Activated CD4-positive, alpha-beta T cell treated with anti-CD3 and anti-CD28 coated beads, Interleukin-2, amount 50 U/mL, for 4 hours (primary cell): ENCODE measurements at places on chromosomes 16 and 17.

DNA sequence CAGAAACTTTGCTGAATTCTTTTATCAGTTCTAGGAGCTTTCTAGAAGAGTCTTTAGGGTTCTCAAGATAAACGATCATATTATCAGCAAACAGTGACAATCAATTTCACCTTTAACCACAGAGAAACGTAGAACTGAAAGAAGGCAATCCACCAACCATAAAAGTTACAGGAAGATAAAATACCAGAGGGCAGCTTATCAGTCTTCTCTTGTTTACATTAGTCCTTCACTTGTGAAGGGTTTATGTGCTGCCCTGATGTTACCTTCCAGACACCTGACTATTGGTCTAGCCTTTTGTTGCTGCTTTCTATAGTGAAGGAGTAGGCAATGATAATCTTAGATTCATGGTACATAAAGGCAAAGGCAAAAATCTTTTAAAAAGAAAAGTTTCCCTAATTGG is 73.2 kb upstream of the EFCAB3 start:
- DNase-seq, result no peak

- no peak for DNase-seq
Observed at GRCh38 chr17:39146273-39146672, 5.2 kb downstream of the PLXDC1 start.

DNA sequence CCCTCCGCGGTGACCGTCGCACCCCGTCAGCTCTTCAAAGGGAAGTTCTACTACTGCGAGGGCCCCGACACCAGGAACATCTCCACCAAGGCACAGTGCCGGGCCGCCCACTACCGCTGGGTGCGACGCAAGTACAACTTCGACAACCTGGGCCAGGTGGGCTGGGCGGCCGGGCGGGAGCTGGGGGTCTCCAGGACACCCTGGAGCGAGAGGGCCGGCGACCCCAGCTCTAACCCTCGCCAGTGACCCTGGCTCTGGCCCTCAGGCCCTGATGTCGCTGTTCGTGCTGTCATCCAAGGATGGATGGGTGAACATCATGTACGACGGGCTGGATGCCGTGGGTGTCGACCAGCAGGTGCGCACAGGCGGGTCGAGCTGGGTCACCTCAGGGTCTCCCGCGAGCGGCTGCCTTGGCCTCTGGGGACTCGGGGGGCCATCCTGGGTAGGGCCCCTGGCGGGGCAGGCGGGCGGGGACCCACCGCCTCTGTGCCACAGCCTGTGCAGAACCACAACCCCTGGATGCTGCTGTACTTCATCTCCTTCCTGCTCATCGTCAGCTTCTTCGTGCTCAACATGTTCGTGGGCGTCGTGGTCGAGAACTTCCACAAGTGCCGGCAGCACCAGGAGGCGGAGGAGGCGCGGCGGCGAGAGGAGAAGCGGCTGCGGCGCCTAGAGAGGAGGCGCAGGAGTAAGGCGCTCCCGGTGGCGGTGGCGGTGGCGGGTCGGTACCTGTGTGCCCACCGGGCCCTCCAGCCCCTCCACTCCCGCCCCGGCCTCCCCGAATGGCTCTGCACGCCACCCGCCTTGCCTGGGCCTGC is 13.4 kb downstream of the TPSG1 start:
- no peak for DNase-seq

GRCh38 chr16:3816326-3816725 is 64.2 kb downstream of the CREBBP start:
- DNase-seq, result no peak

GRCh38 chr17:17395246-17395802 is 81.5 kb upstream of the MED9 start:
- DNase-seq, result no peak

- DNase-seq, result no peak
Observed at GRCh38 chr17:76085731-76086366, 6.9 kb downstream of the ZACN start.

DNA sequence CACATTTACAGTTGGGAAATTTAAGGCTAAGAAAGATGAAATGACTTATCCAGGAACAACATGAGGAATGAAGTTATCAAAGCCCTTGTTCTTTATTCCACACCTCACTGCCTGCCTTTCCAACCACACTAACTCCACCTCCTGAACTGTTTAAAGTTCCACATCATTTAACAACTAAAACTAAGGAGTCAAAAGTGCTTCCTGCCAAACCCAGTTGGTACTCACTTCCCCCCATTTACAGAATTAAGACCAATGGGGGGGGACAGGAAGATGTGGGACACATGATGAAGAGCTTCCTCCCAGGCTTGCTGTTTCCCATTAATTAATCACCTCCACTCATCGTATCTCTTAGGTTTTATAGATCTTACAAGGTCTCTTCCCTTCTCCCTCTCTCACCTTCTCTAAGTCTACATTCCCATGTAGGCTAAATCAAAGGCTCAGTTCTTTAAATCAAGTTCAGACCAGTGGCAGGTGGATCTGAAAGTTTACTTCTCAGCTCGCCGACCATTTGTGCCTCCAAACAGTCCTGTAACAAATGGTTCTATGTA is 19.2 kb upstream of the TMEM101 start:
- no peak for DNase-seq

DNA sequence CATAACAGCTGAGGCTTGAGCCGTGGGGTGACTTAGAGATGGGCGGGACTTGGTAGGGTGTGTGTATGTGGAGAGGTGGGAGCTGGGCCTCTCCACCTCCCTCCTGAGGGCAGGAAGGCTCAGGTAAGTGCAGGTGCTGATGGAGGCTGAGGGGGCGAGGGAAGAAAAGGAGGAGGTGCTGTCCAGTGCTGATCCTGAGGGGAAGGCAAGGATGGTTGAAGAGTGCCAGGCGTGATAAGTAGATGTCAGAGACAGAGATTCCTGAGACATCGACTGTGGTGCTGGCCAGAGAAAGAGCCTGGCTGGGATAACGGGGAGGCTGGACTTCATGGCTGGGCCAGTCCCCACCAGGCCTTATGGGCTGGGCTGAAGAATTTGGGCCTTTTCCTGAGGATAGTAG is 159.1 kb downstream of the SDK2 start:
- DNase-seq, result no peak

DNA sequence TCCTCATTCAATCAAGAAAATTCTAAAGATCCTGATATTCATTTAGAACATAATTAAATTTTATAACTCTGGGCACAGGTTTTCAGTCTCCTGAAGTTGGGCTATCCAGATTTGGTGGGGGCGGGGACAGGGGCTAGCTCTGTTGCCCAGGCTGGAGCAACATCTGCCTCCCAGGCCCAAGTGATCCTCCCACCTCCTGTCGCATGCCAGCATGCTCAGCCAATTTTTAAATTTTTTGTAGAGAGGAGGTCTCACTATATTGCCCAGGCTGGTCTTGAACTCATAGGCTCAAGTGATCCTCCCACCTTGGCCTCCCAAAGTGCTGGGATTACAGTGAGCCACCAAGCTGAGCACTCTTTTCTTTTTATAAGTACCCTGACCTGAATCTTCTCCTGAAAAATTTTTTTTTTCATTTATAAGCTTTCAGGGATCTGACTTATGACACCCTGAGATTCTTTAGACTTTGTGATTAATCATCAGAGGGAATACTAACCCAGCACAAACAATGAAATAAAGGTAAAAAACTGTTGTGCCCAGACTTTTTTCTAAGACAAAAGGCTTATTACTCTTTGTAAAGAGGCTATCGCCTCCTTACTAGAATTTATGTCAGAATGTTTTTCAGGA is 62.6 kb downstream of the TUBD1 start:
- no peak for DNase-seq

- DNase-seq, result no peak
Observed at GRCh38 chr16:67053767-67054334, 24.9 kb downstream of the CBFB start.

- DNase-seq, result no peak
Observed at GRCh38 chr16:75227361-75228142, 8.8 kb downstream of the CTRB1 start.

DNA sequence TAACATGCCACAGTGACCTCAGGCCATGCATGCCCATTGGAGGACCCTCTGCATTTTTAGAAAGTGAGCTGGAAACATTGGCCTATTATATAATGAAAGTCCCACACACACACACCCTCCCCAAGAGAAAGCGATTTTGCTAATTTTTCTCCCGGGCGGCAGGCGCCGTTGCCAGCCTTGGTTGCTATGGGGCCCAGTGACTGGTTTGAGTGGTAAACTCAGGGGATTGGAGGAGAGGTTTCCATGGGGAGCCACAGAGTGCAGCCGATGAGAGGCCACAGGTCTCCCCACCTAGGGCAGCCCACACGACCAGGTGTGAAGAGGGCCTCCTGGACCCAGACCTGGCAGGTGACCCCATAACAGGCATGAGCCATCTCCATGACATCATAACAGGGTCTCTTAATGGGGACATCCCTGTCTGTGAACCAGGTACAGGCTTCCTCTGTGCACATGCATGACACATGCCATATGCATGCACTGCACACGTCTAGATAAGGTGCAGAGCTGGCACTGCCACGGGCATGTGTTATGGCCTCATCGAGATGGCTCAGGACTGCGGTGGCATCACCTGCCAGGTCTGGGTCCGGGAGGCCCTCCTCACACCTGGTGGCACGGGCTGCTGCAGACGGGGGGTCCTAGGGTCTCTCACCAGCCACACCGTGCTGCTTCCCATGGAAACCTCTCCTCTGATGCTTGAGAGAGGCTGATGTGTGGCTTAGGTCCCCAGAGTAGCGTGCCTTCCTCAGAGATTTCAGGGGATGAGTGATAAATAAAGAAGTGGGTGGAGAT is 144.1 kb downstream of the RBFOX3 start:
- no peak for DNase-seq

DNA sequence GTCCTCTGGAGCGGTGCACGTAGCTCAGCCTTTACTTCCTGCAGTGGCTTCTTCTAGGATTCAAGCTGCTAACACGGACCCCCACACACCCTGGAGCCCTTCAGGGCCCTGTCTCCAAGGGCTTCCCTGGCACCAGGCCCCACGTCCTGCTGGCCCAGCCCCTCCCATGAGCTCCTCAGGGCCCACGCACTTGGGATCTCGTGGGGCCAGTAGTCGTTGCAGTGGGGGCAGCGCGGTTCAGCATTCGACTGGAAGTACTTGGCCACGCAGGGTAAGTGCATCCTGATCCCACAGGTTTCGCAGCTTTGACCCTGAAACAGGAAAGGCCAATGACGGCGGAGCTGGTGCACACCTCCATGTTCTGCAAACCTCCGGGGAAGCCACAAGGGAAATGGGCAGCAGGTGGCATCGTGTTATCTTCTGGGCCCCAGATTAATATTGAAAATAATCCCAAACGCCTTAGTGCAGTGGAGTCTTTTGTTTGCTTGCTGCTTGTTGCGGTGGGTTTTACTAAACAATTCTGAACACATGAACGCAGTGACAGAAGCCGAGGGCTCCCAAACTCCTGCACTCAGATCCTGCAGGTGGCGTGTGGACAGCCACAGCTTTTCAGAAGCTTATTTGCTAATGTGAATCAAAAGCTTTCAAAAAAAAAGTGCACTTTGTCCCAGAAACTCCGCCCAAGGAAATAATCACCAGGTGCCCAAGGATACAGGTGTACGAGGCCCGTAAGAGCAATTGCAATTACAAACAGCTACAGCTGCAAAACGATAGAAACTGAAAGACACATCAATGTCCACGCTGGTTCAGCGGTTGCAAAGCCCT is 22.4 kb downstream of the KDM8 start:
- no peak for DNase-seq

DNA sequence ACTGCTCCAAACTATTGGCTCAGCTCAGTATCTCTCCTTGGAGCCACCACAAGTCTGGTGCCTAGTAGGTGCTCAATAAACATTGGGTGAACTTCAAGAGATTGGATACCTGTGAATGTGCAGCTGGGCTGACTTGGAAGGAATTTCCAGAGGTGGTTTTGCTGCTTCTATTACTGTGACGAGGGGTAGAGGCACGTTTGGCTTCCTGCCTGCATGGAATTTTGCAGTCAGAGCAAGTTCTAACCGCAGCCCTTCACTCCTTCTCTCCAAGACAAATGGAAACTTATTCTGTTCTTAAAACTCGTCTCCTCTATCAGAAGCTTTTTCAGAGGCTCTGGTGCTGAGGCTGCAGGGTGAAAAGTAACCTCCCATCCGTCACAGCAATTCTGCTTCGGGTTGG is 342.5 kb downstream of the CPPED1 start:
- no peak for DNase-seq

DNA sequence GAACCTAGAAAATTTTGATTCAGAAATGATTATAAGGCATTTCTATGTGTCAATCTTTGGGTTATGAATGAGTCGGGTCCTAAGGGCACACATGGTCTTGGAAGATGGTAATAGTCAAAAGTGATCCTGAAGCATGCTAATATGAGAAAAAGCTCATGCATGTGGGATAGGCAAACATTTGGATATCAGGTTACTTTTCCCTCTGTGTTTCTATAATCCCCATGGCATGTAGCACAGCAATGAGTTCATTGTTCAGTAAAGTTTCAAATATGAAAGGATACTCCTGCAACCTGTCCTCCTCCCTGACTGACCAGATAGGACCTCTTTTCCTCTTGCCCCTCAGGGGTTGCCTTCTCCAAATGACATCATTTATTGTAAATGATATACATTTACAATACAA is 249.9 kb upstream of the MON1B start:
- no peak for DNase-seq

DNA sequence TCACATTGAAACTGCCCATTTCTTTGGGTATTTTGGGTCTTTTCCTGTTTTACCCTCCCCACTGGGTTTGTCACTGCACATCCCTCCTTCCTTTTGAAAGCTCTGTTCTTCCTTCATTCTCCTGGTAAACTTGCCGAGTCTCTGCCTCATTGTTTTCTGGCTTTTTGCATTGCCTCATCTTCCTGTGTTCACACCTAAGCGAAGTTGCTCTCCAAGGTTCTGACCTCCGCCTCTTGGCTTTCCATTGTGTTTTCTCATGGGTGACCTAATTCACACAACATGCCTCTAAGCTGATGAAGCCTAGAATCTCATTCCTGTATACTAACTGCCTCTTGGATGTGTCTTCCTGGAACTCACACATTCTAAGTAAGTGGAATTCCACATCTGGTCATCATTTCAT is 1096.1 kb upstream of the EEF2KMT start:
- DNase-seq, result no peak

- no peak for DNase-seq
Observed at GRCh38 chr17:81200695-81201580, 21.8 kb downstream of the CEP131 start.

DNA sequence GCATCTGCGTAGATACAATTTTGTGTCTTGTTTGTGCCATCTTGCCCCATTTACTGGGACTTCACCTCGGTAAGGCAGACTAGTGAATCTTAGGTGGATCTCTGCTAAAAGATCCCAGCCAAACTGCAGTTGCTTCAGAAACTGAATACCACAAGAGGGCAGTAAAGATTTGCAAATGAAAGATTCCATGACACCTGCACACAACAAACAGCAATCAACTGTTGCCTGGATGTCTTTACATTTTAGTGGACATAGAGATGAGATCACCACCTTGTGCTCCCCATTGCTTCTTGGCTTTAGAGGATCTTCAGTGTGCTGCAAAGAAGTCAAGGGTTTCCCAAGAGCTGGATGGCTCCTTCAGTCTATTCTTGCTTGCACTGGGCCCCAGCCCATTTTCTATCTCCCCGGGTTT is 119.2 kb upstream of the CACNG5 start:
- no peak for DNase-seq

- DNase-seq, result no peak
Observed at GRCh38 chr16:49556249-49556605, 182.6 kb downstream of the C16orf78 start.

- DNase-seq, result no peak
Observed at GRCh38 chr17:70644096-70644495, 474.8 kb downstream of the KCNJ2 start.

DNA sequence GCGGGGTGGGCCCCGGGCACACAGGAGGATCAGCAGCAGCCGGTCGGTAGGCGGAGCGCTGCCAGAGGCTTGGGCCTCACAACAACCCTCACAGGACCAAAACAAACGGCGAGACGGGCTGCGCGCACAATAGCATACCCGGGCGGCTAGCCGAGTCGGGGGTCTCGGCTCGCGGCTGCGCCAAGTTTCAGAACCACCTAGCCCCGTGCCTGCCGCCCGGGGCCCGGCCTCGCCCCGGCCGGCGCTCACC is 732 bp downstream of the ULK2 start:
- peak; percentile 31 for DNase-seq
